NCI-H2029 treated with DMSO at 0.1 percent for 48 hours (cell line): ENCODE measurements at places on chromosomes 12 and 14.

- no peak for DNase-seq
These were observed 10.2 kb upstream of the DHRS7 start for GRCh38 chr14:60175255-60175902.

GRCh38 chr12:47280543-47281300 lies 201.0 kb upstream of the AMIGO2 start:
- no peak for DNase-seq

- DNase-seq: no peak
These were observed 7.9 kb upstream of the GPR132 start for GRCh38 chr14:105072892-105073719.

- no peak for DNase-seq
These were observed 163.5 kb downstream of the DIO2 start for GRCh38 chr14:80047761-80048160.

DNA sequence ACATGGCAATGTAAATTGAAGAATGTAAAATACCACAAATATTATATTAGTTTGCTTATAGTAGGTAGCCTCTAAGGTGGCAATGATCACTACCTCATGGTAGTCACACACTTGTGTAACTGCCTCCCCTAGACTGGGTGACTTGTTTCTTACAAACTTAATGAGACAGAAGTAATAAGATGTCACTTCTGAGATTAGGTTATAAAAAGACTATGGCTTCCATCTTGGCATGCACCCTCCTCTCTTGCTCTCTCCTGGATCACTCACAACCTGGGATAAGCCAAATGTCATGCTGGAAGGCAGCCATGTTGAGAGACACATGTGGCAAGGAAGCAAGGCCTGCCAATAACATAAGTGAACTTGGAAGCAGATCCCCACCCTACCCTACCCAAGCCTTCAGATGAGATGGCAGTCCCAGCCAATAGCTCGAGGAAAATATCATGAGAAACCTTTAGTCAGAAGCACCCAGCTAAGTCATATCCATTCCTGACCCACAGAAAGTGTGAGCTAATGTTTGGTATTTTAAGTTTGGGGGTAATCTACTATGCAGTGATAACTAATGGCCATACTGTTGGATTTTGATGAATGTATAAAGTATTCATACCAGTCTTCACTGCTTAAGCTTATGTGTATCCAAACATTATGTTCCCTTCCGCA lies 43.3 kb downstream of the PPP1R12A start:
- no peak for DNase-seq

GRCh38 chr14:92657457-92658142 lies 90.8 kb downstream of the LGMN start:
- no peak for DNase-seq

DNA sequence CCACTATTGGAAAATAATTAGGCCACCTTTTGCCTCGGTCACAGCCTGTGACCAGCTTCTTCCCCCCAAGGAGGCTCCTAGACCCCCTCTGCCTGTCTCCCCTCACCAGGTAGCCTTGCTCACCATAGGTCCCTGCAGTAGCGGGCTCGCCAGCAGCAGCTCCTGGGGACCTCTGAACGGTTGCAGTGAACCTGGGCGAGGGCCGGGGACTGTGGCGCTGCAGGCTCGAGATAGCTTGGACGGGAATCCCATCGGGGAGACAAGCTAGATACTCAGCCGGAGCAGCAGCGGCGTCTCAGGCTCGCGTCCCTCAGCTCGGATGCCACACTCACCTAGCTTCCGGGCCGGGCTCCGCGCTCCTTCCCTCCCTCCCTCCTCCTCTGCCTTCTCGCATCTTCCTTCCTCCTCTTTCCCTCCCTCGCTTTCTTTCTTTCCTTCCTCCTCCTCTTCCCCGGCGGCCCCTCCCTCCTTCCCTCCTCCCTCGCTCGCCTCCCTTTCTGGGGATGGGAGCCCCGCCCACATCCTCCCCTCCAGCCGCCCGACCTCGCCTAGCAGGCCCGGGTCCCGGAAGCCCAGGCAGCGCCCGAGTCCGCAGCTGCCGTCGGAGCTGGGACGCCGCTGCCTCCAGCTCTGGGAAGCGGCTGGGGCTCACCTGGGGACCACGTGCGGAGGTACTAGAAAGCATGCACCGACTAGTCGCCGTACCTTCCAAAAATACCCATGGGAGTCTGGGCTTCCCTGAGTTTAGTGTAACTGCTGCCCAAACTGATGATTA lies at the start of gene BMP4:
Gene BMP4, minus strand, starts transcription at position 399 of the 775 bp plus-strand sequence. CDS start 4,603 bp downstream, outside the sequence.
- no peak for DNase-seq

DNA sequence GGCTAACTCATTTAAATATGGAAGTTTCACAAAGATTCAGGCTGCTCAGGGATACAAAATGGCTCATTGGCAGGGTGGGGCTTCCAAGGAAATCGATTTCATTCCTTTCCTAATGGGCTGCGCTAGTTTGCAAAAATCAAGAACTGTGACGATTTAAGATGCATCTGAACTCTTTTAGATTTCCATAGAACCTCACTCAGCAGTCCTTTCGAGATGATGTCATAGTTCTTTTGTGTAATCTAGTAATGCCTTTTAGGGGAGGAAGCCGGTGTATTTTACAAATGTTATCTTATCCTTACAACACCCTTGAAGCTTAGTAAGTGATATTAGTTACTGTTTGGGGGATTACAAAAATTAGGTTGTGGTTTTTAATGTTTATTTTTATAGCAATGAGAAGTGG lies 239.8 kb downstream of the RGS6 start:
- no peak for DNase-seq

GRCh38 chr12:61713121-61713520 lies 547.1 kb upstream of the USP15 start:
- DNase-seq: no peak

- DNase-seq: no peak
These were observed 4.9 kb upstream of the CRIP2 start for GRCh38 chr14:105469456-105470349.

GRCh38 chr12:4603421-4603820 lies 41.4 kb downstream of the DYRK4 start:
- no peak for DNase-seq

GRCh38 chr14:51395361-51395849 lies 155.4 kb downstream of the TMX1 start:
- no peak for DNase-seq

GRCh38 chr12:79934281-79935020 lies 446 bp downstream of the PPP1R12A start:
- no peak for DNase-seq

- DNase-seq: no peak
These were observed 148.5 kb downstream of the TMTC2 start for GRCh38 chr12:82835217-82835616.

GRCh38 chr14:39050389-39050788 lies 52.6 kb downstream of the SEC23A start:
- DNase-seq: no peak

DNA sequence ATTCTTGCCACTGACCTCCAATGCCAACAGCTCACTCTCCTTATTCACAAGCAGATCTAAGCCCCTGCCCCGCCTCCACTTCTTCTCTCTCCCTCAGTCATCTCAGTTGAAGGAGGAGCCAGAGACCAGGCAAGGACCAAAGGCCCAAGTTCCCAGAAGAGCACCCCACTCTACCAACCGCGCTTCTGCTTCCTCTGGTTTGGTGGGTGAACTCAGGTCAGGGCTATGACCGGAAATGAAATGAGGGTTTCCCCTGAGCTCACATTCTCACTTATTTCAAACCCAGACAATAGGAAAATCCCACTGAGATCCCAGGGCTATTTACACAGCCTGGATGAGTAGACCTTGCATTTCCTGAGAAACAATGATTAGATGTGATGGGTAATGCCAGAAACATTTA lies 9.9 kb downstream of the DPF3 start:
- DNase-seq: no peak

DNA sequence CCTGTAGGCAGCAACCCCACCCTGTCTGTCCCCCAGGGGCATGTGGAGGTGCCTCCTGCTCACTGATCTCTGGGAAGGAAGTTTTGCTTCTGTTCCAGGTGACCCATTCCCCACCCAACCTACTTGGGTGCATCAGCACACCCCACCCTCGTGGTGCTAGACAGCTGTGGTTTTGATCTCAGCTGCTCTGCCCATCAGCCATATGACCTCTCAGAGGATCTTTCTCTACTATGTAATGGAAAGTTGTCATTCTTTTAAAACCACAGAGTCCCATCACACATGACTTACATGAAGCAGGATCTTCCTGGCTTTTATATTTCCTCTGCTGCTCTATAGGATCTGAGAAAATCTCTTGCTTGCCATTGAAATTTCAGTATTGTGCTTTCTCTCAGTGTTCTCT lies 13.5 kb upstream of the KRT82 start:
- DNase-seq: no peak

- DNase-seq: no peak
These were observed 340.1 kb downstream of the BCAT1 start for GRCh38 chr12:24608637-24609285.

DNA sequence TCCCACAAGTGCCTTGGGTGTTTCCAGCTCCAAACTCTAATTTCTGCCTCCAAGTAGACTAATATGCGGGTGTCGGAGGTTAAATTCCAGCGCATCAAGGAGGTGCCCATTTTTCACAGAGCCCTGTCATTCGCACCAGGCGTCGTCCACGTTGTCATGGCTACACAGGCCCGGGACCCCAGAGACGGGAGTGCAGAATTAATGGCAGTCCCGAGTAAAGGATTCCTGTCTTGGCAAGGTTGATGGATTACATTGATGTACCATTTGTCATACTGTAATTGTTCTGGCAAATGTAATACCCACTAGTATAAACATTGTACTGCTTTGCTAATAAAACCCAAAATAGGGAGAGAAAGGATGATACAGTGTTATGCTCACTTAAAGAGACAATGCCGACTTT lies 222.9 kb upstream of the MYL2 start:
- no peak for DNase-seq

DNA sequence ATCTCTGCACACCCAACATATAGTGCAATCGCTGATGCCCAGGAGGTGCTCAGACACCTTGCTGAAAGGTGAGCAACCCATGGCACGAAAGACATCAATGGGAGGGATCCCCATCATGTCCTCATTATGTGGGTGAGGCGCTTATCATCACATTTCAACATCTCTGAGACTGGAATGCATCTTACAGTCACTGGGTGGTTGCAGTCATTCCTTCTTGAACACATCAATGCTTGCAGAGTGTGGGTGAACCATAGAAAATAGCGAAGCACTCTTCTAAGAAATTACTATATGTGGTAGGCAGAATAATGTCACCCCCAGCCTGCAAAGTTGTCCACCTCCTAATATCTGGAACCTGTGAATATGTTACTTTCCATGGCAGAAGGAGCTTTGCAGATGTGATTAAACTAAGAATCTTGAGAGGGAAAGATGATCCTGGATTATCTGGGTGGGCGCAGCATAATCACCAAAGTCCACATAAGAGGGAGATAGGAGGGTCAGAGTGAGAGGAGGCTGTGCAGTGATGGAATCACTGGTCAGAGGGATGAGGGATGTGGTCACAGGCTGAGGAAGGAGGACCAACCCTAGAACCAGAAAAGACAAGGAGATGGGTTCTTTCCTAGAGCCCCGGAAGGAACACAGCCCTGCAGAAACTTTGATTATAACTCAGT lies 51.2 kb downstream of the GLRX5 start:
- no peak for DNase-seq

DNA sequence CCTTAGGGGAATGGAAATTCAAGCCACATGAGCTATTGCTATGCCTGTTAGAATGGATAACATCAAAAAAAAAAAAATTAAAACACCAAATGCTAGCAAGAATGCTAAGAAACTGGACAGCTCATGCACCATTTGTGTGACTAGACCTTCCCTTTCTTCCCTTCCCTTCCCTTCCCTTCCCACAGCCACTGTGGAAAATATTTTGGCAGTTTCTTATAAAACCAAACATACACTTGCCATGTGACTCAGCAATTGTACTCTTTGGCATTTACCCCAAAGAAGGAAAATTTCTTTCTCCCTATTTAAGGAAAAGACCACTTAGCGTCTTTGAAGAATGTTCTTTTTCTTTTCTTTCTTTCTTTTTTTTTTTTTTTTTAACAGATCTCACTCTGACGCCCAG lies 49.1 kb upstream of the FKBP4 start:
- DNase-seq: no peak

DNA sequence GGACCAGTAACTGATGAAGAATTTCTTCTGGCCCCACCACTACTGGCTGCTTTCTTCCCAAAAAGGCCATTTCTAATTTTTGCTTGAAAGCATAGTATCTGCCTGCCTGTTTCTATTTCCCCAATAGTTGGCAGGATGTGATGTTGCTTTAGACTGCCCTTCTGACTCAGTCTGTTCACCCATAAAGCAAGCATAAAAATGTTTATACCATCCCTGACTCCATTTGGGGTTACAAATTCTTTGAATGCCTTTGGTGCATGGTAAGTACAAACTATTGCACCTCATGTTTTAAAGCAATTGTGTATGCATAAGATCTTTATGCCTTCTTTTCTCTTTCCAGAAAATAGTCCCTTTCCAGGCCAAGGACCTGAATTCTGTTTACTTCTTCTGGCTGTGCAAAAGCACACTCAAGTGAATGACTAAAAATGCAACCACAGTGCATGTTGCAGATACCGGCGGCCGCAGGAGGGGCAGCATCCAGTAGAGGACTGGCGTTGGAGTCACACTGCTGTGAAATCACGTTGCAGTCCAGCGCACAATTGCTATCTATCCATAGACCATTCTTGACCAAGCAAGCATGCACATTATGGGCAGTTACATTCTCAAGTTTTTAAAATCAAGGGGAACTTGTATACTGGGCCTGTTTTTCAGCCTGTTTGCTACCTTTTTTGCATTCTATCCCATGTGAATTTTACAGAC lies 82.4 kb downstream of the SLC5A8 start:
- DNase-seq: no peak

- no peak for DNase-seq
These were observed 186.7 kb downstream of the ANO2 start for GRCh38 chr12:5758347-5758746.

DNA sequence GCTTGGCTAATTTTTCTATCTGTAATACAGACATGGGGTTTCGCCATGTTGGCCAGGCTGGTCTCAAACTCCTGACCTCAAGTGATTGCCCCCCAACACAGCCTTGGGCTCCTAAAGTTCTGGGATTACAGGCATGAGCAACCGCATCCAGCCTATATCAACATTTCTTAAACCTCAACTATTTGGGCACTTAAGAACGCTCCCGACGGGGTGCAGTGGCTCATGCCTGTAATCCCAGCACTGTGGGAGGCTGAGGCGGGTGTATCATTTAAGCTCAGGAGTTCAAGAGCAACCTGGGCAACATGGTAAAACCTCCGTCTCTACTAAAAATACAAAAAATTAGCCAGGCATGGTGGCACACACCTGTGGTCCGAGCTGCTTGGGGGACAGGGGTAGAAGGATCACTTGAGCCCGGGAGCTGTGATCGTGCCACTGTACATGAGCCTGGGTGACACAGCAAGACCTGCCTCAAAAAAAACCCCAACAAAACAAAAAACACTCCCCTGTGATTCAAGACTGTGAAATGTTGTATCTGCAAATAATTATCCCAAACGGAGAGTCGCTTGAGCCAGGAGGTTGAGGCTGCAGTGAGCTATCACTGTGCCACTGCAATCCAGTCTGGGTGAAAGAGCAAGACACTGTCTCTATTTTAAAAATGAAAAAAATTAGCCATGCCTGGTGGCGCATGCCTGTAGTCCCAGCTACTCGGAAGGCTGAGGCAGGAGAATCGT lies 21.5 kb downstream of the PPTC7 start:
- DNase-seq: no peak

GRCh38 chr12:85016413-85016812 lies 19.7 kb downstream of the TSPAN19 start:
- DNase-seq: no peak

- DNase-seq: no peak
These were observed 176.7 kb upstream of the ATF7IP start for GRCh38 chr12:14188744-14189143.
